ENCODE measurements at places on chromosomes 7 and 10. TPM values are rescaled to one million over a fixed set of nuclear protein-coding genes. Genes with fewer than 3 reads are reported as not detected.

CPXM2 gene
- total RNA-seq = not detected

TUBB8 gene
- not detected for total RNA-seq

TDRD1 gene
- not detected for total RNA-seq

CAMK1D gene
- total RNA-seq = 4.2 TPM

- DNase-seq = no peak
These were observed 233.6 kb upstream of the BMPER start for GRCh38 chr7:33671531-33672262.

- no peak for DNase-seq
These were observed 173.1 kb downstream of the JCAD start for GRCh38 chr10:29886299-29886698.

DNA sequence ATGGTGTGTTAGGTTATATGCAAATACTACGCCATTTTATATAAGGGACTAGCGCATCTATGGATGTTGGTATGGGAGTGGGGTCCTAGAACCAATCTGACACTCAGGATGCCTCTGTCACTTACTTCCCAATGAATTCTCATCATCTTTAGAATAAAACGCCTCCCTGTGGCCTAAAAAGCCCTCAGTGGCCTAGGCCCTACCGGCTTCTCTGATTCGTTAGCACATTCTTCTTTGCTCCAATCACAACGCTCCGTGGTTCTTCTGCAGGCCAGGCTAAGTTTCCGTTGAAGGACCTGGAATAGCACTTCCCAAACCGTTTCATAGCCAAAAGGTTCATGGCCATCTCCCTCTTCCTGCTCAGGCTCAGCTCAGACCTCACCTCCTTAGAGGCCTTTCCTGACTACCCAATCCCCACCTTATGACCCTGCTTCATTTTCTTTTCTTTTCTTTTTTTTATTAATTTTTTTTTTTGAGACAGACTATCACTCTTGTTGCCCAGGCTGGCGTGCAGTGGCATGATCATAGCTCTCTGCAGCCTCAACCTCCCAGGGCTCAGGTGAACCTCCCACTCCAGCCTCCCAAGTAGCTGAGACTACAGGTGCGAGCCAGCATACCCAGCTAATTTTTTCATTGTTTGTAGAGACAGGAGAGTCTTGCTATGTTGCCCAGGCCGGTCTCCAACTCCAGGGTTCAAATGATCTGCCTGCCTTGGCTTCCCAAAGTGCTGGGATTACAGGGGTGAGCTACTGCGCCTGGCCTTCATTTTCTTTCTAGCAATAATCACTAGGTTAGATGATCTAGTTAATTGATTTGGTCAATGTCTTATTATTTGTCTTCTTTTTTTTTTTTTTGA lies 24.5 kb upstream of the YWHAG start:
- no peak for DNase-seq

- no peak for DNase-seq
These were observed 12.8 kb downstream of the OR2F1 start for GRCh38 chr7:143967398-143967797.

- DNase-seq = peak; percentile 47
These were observed 17.8 kb downstream of the ENO4 start for GRCh38 chr10:116866987-116867595.

DNA sequence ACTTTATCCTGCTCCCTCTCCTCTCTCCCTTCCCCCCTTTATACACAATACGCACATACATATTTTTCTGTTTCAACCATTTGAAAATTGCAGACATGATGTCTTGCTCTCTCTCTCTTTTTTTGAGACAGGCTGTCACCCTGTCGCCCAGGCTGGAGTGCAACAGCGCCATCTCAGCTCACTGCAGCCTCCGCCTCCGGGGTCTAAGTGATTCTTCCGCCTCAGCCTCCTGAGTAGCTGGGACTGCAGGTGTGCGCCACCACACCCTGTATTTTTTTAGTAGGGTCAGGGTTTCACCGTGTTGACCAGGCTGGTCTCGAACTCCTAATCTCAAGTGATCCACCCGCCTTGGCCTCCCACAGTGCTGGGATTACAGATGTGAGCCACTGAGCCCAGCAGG lies 38.5 kb downstream of the KLHDC10 start:
- DNase-seq = no peak

GRCh38 chr10:15169555-15170401 lies 1.3 kb upstream of the NMT2 start:
- no peak for DNase-seq

DNA sequence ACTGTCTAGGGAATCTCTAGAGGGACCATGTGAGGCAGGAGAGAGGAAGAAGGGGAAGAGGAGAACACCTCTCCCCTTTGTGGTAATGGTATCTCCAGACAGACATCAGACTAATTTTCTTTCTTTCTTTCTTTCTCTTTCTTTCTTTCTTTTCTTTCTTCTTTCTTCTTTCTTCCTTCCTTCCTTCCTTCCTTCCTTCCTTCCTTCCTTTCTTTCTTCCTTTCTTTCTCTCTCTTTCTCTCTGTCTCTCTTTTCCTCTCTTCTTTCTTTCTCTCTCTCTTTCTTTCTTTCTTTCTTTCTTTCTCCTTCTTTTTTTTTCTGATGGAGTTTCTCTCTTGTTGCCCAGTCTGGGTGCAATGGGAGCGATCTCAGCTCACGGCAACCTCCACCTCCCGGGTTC lies 73.2 kb upstream of the PAX2 start:
- no peak for DNase-seq

- no peak for DNase-seq
These were observed 5.4 kb downstream of the SLIT1 start for GRCh38 chr10:97180363-97180755.

GRCh38 chr7:139047970-139048369 lies 12.1 kb upstream of the ZC3HAV1L start:
- DNase-seq = no peak
